ENCODE measurements at places on chromosomes 4 and X. TPM values are rescaled to one million over a fixed set of nuclear protein-coding genes. Genes with fewer than 3 reads are reported as not detected.

Gene F8A3
- polyA plus RNA-seq = 0.32 TPM

Gene TLL1
- polyA plus RNA-seq = not detected

Gene VCX3B
- not detected for polyA plus RNA-seq

Gene NOX1
- not detected for polyA plus RNA-seq

Gene GAR1
- polyA plus RNA-seq = 10.5 TPM

Gene CT45A3
- polyA plus RNA-seq = not detected

Gene MGST2
- 7.9 TPM for polyA plus RNA-seq

Gene ASB12
- 0.21 TPM for polyA plus RNA-seq

Gene SHROOM3
- polyA plus RNA-seq = not detected

Gene CLDN34
- not detected for polyA plus RNA-seq

Measured in naive B cell (primary cell).